ENCODE measurements at places on chromosomes 12 and 14. TPM values are rescaled to one million over a fixed set of nuclear protein-coding genes. Genes with fewer than 3 reads are reported as not detected.

- DNase-seq, result peak; percentile 63
Measured at GRCh38 chr12:2239381-2239871, 186.6 kb downstream of the CACNA1C start.

- no peak for DNase-seq
Measured at GRCh38 chr12:120818416-120818815, 85.7 kb downstream of the SPPL3 start.

The COCH gene
- 0.60 TPM for total RNA-seq

DNA sequence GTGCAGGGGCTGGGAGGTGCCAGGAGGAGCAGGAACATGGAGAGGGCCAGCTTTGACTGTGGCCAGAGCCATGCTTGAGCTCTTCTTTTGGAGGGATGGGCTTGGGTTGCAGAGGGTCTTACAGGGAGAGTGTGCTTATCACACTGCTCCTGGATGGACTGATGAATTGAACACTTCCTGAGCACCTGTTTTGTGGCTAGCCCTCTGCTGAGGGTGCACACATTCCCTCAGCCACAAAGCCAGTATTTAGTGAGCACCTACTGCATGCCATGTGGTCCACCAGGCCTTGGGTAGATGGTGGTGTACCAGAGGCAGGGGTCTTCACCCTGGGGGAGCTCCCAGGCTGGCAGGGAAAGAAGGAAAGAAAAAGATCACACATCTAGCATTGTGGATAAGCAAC is 118.9 kb downstream of the SLC25A47 start:
- no peak for DNase-seq

DNA sequence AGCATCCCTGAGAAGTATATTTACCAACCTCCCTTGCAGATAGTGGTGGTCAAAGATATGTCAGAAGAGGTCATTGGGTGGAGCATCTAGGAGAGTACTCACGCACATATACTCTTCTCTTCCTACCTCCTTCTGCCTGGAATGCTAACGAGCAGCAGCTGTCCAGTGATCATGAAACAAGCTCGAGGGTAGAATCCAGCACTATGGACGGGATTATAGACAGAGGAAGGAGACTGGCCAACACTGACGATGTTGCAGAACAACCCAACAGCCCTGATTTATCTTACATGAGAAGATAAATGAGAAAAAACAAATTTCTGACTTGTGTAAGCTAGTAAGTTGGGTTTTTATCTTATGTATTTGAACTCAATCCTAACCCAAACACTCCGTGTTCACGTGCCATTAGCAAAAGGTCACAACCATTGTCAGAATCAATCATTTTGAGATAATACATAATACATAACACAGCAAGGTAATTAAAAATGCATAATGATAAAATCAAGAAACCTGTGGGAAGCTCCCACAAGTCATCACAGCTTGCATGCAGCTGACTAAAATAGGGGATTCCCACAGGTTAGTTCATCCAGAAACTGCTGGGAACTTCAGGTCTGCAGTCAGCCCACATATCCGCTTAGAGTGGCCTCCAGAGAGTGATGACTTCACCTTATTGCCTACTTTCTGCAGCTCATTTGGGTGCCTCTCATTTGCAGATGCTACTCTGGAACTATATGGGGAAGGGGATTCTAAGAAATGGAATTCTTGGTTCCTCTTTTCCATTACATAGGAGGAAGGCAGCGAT is 36.3 kb upstream of the STK38L start:
- no peak for DNase-seq

DNA sequence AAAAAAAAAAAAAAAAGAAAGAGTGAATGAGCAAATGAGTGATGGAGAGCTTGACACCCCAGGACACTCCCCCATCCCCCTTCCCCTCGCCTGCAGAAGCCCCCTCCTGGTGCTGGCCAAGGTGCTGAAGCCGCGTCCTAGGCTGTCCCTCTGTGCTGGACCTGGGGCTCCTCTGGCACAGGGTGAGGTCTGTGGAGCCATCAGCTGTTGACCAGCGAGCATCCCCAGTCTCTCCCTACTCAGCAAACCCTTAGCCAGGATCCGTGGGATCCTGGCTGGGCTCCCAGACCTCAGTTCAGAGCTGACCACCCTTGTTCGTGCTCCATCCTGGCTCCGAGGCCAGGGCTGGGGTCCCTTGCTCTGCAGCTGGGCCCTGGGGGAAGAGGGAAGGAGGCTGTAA is 5.4 kb upstream of the KIF26A start:
- peak; percentile 11 for DNase-seq

GRCh38 chr14:81390696-81391095 is 9.4 kb downstream of the STON2 start:
- no peak for DNase-seq

DNA sequence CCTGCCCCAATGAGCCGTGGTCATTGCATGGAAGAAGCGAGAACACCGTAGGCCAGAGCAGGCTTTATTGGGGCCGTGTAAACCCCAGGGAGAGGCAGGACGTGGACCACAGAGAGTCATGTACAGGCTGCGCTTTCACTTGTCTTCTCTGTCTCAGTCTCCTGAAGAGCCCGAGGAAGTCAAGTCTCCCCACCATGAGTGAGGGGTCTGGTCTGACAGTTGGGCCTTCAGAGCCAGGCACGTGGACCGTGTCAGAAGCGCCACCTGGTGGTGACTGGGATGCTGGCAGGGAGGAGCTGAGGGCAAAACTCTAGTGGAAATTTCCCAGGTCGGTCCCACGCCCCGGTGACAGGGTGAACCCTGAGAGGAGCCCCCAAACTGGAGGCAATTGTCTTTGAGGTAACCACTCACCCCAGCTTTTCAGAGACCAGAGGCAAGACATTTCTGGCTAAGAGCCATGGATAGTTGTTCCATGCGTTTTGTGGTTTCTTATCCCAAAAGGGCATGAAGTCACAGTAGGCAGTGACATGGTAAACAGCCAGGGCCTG is 17.4 kb downstream of the RPS6KL1 start:
- DNase-seq, result peak; percentile 72

- no peak for DNase-seq
Measured at GRCh38 chr14:65471038-65471878, 58.7 kb downstream of the FUT8 start.

- DNase-seq, result no peak
Measured at GRCh38 chr12:68239309-68239982, 13.8 kb upstream of the IL26 start.

DNA sequence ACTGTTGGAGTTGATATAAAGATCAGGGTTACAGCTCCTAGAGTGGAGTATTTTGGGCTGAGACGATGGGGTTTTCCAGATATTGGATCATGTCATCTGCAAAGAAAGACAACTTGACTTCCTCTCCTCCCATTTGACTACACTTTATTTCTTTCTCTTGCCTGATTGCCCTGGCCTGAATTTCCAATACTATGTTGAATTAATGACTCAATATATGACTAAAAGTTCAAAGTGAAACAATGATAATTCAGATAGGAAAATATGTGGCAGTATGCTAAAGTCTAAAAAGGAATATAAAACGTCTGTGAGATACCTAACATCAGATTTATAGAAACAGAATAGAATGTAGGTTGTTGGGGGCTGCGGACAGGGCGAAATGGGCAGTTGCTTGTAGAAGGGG is 72.2 kb downstream of the BHLHE41 start:
- DNase-seq, result no peak

The TSPAN8 gene
- total RNA-seq, result 0.41 TPM

The PGF gene
- 4.2 TPM for total RNA-seq

The PAX9 gene
- not detected for total RNA-seq

The SRRM4 gene
- total RNA-seq, result 0.19 TPM

The TAC3 gene
- total RNA-seq, result not detected

The KRT83 gene
- total RNA-seq, result not detected

DNA sequence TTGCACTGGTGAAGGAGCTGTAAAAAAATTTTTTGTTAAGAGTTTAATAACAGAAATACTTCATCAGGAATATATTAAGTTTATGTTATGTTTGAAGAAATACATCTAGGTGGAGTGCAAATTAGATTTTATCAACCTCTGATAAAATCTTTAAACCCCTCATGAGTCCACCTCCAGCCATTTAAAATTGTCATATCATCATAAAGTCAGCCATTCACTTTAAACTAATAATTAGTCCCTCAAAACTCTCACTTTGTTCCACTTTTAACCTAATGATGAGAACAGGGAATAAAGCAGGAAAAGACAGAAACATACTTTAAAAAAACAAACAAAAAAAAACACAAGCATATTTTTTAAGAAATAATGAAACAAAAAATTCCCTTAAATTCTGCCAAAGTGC is 25.1 kb downstream of the ZFC3H1 start:
- DNase-seq, result no peak

- DNase-seq, result no peak
Measured at GRCh38 chr14:74853581-74853980, 22.4 kb downstream of the PROX2 start.

DNA sequence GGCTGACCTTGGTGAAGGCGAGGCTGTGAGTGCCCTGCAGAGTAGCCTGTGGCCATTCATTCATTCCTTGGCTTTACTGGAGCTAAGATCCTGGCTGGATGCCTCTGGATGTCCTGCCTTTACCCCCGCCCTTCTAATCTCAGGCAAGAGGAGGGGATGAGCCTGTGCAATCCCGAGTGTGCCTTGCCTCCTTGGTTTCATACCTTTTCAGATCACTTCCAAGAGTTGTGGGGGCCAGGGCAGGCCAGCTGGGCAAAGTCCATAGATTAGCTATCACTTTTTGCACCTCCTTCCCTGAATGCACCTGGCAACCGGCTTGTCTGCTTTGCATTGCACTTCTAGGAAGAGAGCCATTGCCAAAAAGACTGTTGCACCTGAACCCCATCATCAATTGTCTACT is 1.5 kb downstream of the VRTN start:
- DNase-seq, result no peak

DNA sequence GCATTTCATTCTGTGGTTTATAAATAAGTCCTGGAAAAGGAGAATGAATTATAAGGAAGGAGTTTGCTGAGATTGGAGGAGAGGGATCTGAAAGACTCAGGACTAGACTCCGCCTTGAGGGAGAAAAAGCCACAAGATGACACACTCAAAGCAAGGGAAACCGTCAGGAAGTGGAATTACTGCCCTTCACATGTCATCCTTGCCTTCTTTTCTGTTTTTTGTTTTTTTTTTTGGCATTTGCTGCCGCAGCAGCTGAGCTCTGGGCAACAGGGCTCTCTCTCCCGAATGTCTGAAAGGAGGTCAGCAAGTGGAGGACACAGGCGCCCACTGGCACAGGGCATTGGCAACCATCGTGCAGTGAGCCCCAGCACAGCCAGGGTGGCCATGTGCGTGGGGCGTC is 344.9 kb downstream of the DPF3 start:
- no peak for DNase-seq

GRCh38 chr12:25585021-25585523 is 32.0 kb upstream of the LMNTD1 start:
- no peak for DNase-seq

- DNase-seq, result no peak
Measured at GRCh38 chr12:32906399-32907165, 10.0 kb upstream of the PKP2 start.

- DNase-seq, result no peak
Measured at GRCh38 chr12:1852076-1852475, 31.7 kb downstream of the LRTM2 start.

The IAPP gene
- total RNA-seq, result not detected

The GNB3 gene
- total RNA-seq, result 7.5 TPM

DNA sequence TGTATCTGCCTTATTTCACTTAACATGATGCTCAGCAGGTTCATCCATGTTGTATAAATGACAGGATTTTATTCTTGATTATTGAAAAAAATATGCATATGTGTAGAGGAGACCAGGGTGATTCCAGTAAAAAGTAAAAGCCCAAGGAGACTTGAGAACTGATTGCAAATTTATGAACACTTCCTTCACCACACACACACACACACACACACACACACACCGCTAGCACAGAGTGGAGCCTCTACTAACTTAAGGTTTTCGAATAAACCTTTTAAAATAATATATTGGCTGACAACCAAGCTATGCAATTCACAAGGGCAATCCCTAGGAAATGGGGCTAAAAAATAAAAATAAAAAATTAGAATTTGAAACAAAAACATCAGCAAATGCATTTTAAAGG is 8.3 kb upstream of the KLRK1 start:
- no peak for DNase-seq

DNA sequence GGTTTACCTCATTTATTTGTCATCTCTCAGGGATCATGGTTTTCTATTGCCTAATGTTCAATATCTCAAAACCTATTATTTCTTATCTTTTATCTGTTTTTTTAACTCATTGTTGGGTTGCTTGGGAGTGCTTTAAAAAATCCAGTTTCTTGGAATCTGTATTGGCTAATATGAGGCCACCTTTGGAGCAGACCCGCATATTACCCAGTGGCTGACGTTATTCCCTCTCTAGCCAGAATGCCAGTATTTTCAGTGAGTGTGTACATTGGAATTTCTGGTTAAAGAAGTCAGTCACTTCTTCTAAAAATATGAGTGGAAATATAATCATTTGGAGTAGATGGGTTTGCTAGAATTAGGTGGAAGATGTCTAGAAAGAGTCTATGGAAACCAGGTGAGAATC is 38.3 kb downstream of the PRMT8 start:
- DNase-seq, result no peak

- no peak for DNase-seq
Measured at GRCh38 chr12:58148405-58148804, 207.0 kb downstream of the ATP23 start.

DNA sequence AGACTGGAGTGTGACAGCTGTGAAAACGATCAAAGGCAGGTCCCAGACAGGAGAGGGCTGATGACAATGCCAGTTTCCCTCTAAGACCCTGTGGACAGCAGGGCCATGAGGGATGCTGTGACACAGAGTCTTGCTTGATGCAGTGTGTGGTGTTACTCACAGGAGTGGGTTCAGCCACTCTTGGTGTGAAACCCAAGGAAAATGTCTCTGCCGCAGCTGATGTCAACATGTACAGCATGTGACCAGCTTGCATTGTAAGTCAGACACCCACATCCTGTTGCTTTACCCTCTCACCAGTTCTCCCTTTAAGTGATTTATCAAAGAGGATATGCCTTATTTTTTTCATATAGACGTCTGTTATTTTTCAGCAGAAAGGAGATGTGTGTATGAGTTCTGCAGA is 268.6 kb downstream of the BTG1 start:
- no peak for DNase-seq

DNA sequence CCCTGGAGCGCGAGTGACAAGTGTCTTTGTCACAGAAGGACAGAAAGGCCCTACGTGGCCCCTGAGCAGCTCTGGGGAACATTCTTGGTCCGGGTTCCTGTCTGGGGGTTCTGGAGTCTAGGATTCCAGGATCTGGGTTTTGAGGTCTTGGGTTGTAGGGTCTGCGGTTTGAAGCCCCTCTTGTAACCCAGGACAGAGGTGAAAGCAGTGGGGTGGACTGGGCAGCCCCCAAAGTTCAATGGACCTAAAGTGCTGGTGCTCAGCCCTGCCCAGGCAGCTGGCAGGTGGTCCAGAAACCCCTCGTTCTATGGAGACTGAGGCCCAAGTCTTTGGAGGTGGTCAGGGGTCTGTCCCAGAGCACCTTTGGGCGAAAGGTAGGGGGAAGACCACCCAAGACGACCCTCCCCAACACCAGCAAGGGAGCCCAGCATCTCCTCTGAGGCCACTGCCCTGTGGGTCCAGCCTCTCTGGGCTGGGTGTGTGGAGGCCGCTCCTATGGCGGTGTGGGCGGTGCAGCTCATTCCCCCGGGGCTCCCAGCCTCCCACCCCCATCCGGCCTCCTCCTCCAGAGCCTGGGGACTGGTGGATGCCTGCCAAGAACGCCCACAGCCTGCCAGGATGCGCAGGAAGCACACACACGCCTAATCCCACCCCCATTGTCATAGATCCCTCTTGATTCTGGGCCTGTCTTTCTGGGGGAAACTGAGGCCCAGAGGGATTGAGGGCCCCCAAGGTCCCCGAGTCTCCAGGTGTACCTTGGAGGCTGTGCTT is 30.2 kb upstream of the ANKRD9 start:
- DNase-seq, result peak; percentile 72

The ANO2 gene
- total RNA-seq, result 13.0 TPM

GRCh38 chr12:24991209-24992049 is 42.5 kb upstream of the BCAT1 start:
- no peak for DNase-seq

The FSCB gene
- total RNA-seq, result not detected

Measured in left ventricle myocardium inferior (tissue), 1 donor.